Progenitor cell of endocrine pancreas (in vitro differentiated cells): ENCODE measurements at places on chromosomes 6 and 20. TPM values are rescaled to one million over a fixed set of nuclear protein-coding genes. Genes with fewer than 3 reads are reported as not detected.

GRCh38 chr6:9405369-9405768 is 970.0 kb upstream of the SLC35B3 start:
- no peak for DNase-seq

GRCh38 chr6:167079853-167080297 is 43.0 kb upstream of the CCR6 start:
- no peak for DNase-seq

- DNase-seq = no peak
Observed at GRCh38 chr6:5103250-5103649, 18.1 kb downstream of the PPP1R3G start.

GRCh38 chr6:29916741-29917140 is 25.6 kb upstream of the HLA-A start:
- no peak for DNase-seq

- DNase-seq = no peak
Observed at GRCh38 chr6:91834813-91835212, 1247.9 kb upstream of the MAP3K7 start.

DNA sequence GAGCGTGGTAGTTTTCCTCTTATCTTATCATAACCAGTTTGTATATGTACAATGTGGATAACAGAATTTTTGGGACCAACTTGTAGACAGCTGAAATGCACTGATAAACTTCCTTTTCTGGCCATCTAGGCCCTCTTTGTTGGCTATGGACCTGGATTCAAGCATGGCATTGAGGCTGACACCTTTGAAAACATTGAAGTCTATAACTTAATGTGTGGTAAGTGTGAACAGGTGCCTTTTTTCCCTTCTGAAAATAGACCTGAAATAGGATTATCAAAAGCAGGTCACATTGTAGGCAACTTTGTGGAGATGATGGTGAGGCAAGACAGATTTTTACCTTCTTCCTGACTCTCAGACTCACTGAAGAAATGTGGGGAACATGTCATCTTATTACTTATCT is 67.8 kb downstream of the ENPP1 start:
- no peak for DNase-seq

- no peak for DNase-seq
Observed at GRCh38 chr6:79634491-79635231, 3.5 kb downstream of the SH3BGRL2 start.

DNA sequence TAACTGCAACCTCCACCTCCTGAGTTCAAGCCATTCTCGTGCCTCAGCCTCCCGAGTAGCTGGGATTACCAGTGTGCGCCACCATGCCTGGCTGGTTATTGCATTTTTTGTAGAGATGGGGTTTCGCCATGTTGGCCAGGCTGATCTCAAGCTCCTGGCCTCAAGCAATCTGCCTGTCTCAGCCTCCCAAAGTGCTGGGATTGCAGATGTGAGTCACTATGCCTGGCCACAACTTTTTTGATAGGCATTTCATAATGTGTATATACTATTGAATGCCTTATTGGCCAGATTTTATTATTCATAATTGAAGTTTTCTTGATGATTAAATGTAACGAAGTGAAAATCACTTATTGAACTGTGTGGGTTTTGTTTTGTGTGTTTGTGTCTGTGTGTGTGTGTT is 27.9 kb downstream of the FIG4 start:
- DNase-seq = no peak

DNA sequence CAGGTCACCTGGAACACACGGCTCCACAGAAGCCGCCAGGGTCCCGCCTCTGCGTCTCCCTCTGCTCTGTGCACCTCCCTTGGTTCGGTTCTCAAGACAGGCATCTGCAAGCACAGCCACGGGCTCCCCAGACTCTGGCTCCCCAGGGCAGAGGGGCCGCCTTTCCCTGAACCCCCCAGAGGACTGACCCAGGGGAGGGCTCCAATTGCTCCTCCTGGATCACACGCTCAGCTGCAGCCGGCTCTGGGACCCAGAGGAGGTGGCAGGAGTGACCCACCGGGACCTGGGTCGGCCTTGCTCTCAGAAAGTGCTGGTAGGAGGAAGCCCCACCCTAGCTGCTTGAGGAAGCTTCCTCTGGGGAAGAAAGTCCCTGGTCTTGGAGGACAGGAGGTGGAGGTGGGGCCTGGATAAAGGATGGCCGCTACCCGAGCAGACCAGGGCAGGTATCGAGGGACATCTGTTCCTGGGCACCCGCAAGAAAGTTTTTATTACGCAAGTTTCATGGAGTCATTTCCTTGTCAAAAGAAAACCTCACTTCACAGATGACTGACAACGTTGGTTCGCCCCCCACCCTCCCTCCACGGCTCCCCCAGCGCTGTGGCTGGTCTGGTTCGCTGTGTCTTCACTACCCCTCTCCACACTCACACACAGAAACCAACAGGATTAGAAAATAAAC is 103.9 kb upstream of the AFDN start:
- no peak for DNase-seq

DNA sequence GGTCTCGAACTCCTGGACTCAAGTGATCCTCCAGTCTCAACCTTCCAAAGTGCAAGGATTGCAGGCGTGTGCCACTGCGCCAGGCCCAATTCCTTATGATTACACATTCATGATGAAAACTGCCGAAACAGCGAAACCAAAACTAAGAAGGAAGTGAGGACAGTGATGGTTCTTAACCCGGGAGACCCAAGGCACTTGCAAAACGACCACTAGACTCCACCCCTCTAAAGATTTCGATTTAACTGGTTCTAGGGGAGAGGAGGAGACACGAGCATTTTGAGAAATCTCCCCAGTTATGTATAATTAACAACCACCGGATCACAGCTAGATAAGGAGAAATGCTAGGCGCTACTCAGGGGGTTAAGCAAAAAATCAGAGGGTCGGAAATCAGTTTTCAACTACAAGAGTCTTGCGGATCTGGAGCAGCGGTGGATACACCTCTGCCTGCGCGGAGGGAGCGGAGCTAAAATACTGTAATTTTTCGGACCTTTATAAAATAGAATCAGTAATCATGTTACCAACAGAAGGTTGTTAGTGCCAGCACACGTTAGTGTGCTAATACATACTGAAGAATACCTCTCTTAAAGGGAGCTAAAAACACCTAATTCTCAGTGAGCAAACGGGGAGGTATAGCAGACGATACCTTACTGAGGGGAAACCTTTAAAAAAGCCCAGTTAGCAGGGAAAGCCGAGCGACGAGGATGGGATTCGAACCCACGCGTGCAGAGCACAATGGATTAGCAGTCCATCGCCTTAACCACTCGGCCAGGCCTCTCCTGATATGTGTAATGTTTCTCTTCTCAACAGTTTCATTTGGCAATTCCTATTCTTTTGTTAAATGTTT is 60.0 kb upstream of the BTN3A2 start:
- no peak for DNase-seq

DNA sequence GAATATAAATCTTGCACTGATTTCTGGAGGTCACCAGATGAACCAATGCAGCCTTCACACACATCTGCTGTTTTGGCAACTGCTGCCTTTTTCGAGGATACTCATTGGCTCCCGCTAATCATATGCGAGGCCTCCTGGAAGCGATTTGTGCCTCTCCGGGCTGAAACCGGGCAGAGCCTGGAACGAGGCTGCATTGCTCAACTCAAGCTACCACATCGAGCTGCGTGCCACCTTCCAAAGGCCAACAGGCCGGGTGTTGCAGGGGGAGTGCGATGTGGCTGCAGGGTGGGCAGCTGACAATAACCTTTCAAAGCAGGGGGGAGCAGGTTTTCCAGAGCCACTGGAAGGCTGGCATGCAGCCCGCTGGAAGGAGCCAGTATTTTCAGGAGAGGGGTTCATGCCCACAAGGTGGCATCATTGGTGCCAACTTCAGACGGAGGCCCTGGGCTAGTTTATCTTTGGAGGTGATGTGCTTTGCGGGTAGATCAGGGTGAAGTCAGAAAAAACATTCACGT is 122.6 kb upstream of the IFNGR1 start:
- no peak for DNase-seq

GRCh38 chr6:144662812-144663365 is 377.8 kb downstream of the UTRN start:
- DNase-seq = no peak

DNA sequence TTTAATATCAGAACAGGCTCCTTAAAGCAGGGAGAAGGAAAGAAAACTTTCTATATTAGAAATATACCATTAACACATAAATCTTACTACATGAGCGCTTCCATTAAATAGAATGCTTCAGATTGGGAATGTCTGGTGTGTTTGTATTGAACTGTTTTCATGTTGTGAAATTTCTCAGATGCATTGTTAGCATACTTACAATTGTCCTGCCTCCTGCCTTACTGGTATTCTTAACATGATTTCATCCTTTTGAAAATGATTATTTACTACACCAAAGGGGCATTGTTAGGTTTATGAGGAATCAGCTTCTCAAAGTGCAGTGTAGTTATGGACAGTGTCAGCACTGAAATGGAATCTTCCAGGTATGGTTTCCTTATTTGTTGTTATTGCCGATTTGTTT is 145.6 kb downstream of the MTFR2 start:
- DNase-seq = no peak

DNA sequence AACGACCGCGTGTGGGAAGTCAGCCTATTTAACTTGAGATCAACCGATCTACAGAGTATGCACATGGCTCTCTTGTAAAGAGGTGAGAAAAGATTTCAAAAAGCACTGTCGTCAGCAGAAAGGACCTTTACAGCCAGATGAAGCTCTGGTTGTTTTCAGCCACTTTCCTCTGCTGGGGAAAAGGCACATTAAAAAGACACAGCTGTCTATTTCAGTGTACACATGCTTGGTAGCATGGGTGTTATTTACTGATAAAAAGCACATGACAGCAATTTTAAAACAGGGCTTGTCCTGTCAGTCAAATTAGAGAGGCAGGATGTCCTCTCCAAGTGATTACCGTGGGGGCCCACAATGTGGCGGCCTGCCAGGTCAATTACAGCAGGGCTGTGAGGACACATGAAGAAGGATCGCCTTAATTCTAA is 188.9 kb downstream of the PRKN start:
- DNase-seq = no peak

GRCh38 chr6:143612186-143612585 is 65.6 kb upstream of the PHACTR2 start:
- no peak for DNase-seq

GRCh38 chr6:45388328-45388727 is 10.6 kb upstream of the SUPT3H start:
- DNase-seq = no peak

- no peak for DNase-seq
Observed at GRCh38 chr6:107977283-107977682, 19.3 kb upstream of the SEC63 start.

GRCh38 chr20:53752583-53752970 is 158.9 kb upstream of the ZNF217 start:
- no peak for DNase-seq

DNA sequence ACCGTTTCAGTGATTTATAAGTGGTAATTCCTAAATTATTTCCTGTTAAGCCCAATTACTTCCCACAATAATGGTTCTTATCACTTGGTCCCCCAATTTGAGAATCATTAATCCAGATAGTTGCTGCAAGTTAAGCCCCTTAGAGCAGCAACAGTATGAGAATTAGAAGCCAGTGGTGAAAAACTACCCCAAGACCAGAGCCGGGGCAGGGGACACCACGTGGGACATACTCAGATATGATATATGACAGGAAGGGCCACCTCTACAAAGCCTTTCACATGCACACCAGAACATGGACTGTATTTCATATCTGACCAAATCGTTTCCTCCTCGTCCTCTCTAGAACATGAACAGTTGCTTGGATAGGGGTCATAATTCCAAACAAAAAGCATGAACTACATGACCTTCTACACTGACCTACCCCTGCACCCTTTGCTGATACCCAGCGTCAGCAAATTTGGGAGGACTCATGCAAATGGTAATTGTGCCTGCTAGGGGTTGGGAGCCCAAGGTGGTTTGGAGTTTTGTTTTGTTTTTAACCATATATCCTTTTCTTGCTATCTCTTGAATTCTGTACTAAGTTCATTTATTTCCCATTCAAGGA is 3.9 kb downstream of the JAG1 start:
- no peak for DNase-seq

Gene TBXT
- total RNA-seq = not detected in 2 replicates

Gene BCAS4
- total RNA-seq = 8.5 and 8.9 TPM in 2 replicates

Gene BPIFB4
- not detected in 2 replicates for total RNA-seq

Gene ABT1
- total RNA-seq = 23.6 and 25.5 TPM in 2 replicates

Gene GSTA3
- total RNA-seq = not detected in 2 replicates

Gene C20orf96
- 69.9 and 70.1 TPM in 2 replicates for total RNA-seq

Gene LAMA2
- total RNA-seq = 0.22 and 0.42 TPM in 2 replicates

Gene ID1
- total RNA-seq = 322 and 326 TPM in 2 replicates

Gene ZKSCAN3
- 17.9 and 19.7 TPM in 2 replicates for total RNA-seq

Gene WFDC2
- 161 and 188 TPM in 2 replicates for total RNA-seq

Gene TNF
- total RNA-seq = not detected in 2 replicates

Gene OXT
- total RNA-seq = not detected in 2 replicates
